CD4-positive, alpha-beta T cell treated with Interleukin-21 for 1 hour (primary cell): ENCODE measurements at places on chromosomes 7 and 10.

- DNase-seq: no peak
These were observed 35.3 kb downstream of the PALS2 start for GRCh38 chr7:24608504-24608903.

DNA sequence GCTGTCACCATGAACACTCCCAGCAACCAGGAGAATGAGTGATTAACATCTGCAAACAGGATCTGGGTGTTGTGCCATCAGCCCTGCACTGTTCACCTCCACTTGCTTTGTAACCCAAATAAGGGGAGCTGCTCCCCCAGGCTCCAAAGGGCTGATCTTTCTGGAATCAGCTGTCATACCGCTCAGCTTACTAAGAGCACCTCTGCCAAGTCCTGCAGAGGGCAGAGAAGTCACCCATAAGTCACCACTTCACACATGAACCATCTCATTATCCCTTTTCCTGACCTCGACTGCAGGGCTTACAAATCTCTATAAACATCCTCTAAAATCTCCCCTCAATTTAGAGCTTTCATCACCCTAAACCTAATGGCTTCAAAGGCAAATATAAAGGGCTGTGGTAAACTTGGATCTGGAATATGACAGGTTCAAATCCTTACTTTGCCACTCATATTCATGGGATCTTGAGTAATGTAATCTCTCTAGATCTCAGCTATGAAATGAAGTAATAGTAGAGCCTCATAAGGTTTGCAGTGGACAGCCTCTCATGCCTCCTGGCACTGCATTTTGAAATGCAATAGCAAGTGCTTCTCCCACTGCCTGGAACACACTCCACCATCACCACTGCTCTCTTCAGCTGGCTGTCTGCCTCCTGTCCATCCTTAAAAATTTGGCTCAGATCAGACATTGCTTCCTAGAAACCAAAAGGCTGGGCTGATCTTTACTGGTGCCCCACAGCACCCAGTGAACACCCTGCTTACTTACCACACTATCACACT lies 38.8 kb downstream of the ERLIN1 start:
- DNase-seq: no peak

GRCh38 chr10:75437693-75438092 lies 6.3 kb downstream of the LRMDA start:
- no peak for DNase-seq

GRCh38 chr10:61439058-61439609 lies 14.0 kb downstream of the TMEM26 start:
- DNase-seq: no peak
